ENCODE measurements at places on chromosomes 1 and 21.

DNA sequence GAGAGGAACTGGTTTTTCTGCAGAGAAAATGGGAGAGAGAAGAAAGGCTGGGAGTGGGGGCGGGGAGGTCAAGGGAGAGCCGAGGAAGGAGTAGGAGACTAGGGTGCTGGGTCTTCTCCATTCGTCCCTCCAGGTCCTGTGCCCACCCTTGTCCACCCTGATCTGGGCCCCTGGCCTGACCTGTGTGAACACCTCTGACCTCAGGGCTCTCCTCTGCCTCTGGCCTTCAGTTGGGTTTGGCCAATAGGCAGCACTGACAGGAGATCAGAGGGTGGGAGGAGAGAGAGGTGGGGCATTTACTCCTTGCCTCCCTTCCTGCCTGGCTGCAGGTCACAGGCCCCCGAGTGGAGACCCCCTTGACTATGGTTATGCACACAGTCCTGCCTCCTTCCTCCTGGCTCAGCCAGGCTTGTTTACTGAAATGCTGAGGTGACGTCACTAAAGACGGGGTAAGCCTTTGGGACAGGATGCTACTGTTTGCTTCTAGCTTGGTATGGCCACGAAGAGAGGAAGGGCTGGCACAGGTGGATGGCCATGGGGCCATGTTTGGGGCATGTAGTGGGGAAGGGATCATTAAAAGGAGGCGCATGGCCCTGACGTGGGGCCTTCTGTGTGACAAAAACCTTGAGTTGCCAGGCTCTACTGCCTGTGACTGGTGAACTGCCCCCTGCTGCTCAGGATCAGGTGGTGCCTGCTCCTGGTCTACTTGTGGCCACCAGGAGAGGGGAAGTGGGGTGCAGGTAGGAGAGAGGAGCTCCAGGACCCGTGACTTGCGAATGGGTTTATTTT, 248.7 kb upstream of the CSF3R start:
- DNase-seq: no peak

DNA sequence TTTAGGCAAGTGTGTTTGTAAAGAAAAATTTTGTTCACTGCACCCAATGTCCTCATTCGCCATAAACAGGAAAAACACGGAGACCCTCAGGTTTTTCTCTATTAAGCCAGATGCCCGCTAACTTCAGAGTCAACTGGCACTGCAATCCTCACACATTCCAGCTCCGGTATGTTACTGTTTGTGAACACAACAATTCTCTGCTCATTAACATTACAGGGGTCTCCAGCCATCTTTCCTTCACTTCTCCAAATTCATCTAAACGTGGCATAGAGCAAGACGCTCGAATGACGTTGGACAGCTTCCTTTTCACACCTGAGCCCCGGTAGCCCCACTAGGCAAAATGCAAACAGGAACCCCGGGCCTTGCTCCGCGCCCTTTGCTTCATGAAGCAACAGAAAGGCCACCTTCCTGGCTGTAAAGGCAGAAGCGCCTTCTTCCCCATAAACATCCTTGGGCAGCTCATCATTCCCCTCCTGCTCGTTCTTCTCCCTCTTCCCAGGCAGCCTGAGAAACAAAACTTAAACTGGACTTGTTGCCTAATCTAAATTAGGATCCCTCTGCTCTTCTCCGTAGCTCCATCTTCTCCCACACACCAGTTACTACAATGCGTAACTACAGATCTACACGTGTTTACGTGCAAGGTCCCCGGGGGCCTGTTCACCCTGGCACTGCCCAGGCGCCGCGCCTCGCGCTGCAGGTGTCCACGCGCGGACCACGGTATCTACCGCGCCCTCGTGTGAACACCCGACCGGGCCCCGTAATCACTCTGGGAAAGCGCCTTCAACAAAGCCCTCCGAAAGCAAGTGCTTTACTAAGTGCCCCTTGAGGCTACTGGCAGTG, 1.2 kb downstream of the LBR start:
- DNase-seq: no peak

DNA sequence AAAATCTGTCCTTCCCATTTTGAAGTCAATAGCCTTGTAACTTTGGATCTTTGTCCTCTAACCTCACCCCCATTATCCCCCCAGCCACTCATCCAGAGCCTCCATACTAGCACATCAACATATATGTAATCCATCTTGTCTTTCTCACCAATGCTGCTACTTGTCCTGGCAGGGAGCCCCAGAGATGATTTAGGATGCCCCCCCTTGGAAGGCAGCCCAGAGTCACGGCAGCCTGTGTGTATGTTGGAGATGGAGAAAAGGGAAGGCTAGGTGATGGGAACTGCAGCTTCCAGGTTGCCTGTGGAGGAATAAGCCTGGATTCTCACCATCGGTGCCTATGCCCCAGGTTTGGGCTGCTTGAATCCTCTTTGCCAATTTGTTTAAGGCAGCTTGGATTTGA, 51.7 kb upstream of the SCMH1 start:
- DNase-seq: no peak

GRCh38 chr1:34685225-34685624, 69.6 kb upstream of the GJB5 start:
- DNase-seq: no peak

GRCh38 chr21:36706482-36706852, 7.6 kb downstream of the SIM2 start:
- DNase-seq: no peak

DNA sequence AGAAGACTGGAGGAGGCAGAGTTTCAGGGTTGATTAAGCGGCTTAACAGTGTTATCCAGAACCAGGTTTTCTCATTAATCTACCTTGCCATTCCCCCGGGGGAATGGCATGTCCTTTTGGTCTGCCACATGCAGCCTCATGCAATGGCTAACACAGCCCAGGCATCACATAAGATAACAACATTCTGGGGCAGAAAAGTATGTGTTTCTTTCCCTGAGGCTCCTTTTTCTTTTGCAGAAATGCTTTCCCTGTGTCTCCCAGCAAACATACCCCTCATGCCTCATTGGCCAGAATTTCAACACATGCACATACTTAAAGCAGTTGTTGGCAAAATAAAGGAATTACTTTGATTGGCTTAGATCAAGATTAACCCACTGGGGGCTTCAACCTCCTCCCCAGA, 98.6 kb downstream of the OMA1 start:
- no peak for DNase-seq

DNA sequence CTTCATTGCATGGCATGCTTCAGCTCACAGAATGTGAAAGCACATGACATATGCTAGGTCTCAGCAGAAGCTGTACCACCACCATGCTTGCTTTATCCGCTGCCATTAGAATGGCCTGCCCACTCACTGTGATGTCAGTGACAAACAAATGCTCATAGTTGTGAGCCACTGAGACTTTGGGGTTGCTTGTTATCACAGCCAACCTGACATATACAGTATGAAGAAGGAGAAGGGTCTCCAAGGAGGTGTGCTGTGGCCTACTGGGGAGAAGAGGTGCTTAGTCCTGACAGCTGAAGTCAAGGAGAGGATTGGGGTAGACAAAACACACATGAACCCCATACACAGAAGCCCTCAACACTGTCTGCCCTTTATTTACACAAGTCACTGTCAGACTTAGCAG, 19.5 kb upstream of the TENT5C start:
- no peak for DNase-seq

DNA sequence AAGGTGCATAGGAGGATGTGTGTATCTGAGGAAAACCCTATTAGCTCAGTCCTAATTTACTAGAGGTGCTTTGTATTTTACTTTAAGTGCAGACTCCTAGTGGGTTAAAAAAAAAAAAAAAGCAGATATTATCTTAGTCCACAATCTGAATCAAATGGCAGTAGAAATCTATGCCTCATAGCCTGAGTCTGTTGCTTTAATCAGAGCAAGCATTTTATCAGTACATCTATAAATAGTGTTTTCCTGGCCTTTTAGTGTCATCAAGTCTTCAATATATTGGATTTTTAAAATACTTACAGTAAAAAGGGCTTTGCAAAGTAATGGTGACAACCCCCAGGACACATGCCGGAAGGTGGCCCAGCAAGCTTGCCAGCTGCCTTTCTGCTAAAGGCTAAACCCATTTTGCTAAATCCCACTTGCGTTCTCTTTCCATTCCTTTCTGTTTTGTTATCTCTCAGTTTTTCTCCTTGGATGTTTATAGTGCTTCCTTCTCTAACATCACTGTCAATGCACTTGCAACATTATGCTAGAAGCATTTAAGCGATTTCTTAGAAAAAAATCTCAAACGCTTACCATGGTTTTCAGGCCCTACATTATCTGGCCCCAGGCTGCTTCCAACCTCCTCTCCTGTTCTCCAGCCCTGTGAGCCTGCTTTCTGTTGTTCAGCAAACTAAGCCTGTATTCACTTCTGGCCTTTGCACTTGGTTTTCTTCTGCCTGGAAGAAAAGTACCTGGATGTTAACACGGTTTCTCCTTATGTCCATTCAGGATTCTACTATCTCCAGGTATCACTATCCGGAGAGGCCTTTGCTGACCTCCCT, 206.3 kb downstream of the PDE4B start:
- DNase-seq: no peak

- DNase-seq: no peak
Measured at GRCh38 chr1:116854716-116855115, 55.0 kb upstream of the PTGFRN start.

GRCh38 chr1:173507847-173508209, 30.7 kb downstream of the PRDX6 start:
- no peak for DNase-seq

GRCh38 chr1:56191369-56191768, 388.0 kb downstream of the PLPP3 start:
- DNase-seq: no peak

- DNase-seq: no peak
Measured at GRCh38 chr1:246001142-246001836, 505.8 kb downstream of the SMYD3 start.

GRCh38 chr1:75198761-75199160, 64.6 kb downstream of the LHX8 start:
- DNase-seq: no peak

DNA sequence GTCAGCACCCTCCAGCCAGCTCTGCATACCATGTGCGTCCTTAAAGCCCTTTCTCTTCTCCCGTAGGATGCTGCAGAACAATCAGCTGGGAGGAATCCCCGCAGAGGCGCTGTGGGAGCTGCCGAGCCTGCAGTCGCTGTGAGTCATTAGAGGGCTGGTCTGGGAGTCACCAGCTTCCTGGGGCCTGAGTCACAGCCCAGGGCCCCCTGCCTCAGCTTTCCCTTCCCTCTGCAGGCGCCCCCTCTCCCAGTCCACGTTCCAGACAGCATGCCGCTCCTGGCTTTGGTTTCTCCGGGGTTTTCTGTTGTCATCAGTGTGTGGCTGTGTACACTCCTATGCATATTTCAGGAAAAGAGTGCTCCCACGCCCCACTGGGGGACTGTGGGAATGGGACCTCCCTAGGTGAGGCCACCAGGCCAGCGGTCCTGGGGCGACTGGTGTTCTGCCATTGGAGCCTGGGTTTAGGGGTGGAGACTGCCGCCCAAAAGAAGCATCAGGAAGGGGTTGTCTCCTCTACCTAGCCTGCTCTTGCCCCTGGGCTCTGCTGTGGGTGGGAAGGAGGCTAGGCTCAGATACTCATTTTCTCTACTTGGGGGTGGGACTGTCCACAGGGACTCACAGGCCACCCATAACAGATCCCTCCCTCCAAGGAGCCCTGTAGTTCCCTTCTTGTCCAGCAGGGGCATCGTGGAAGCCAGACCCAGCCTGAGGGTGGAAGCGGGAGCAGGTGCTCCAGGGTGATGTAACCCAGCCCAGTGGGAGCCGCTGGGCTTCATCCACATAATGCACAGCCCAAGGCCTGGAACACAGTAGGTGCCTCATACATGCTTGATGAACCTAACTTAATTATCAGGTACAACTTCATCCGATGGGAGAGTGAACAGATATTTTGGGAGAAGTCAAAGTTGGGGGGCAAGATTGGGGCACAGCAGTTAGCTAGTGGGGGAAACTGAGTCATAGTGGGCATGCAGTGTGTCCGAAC, 42.5 kb downstream of the LGR6 start:
- peak; percentile 83 for DNase-seq

GRCh38 chr1:55604749-55605148, 389.6 kb upstream of the USP24 start:
- DNase-seq: no peak

DNA sequence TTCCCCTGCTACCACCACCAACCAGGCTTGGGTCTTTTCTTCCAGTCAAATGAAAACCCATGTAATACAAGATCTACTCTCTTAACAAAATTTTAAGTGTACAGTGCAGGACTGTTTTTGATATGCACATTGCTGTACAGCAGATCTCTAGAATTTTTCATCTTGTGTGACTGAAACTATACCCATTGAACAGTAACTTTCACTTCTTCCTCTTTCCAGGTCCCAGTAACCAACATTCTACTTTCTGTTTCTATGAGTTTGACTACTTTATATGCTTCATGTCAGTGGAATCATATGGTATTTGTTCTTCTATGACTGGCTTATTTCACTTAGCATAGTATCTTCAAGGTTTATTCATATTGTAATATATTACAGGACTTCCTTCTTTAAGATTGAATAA, 45.3 kb upstream of the PLPPR4 start:
- DNase-seq: no peak

GRCh38 chr1:59422921-59423575, 126.2 kb downstream of the FGGY start:
- peak; percentile 11 for DNase-seq

GRCh38 chr1:25034736-25035522, 104.9 kb upstream of the RUNX3 start:
- DNase-seq: no peak

DNA sequence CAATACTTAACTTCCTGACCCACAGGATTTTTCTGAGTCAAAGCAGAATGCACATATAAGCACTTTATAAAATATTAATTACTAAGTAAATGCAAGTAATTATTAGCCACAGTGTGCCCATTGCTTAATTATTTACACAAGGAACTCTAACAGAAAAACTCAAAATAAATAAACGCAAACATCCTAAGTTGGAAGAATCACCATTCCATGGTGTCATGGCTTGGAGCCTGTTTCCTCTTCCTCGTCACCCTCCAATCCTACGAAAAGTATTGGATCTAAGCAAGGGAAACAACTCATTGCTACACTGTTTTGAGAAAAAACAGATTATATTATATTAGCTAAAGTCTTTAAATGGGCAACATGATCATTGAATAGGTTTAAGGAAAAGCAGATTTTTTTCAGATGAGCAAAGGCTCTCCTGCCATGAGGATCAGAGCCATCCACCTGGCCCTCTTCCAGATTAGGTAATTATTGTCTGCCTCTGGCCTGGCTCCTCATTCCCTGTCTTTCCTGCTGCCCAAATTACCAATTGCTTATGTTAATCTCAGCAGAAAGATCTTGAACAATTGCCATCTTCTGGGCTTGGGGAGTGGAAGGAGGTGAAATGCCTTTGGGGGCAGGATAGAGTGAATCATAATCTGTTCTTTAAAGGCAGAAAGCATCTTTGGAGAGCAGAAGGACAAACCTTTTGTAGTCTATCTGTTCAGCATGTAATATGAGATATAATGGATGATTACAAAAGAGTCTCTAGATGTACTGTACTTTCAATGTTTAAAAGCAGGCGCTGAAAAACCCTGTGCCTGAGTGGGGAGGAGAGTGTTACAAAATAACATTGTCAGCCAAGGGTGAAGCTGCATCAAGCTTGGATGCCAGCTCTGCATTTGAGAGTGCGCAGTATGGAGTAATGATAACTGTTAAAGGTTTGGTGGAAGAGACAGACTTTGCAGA, 121.2 kb downstream of the DUSP10 start:
- peak; percentile 25 for DNase-seq
